ENCODE measurements at places on chromosomes 1 and 21.

- peak; percentile 94 for DNase-seq
Observed at GRCh38 chr1:156104065-156104810, 10.3 kb upstream of the LMNA start.

DNA sequence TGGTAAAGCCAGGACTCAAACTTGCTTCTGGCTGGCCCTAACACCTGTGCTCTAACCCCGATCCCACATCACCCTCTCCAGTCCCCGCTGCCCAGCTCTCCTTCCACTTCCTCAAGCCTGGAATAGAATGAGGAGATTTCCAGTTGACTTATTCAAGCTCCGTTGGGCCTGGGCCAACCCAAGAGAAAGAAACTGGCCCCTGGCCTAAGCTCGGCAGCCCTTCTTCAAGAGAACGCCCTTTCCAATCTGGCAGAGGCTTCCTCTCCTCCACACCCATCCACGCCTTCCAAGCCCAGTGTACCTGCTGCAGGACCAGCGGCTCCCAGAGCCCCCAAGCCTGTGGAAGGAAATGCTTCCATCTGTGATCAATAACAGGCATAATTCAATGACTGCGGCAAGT, 51.9 kb downstream of the LRRN2 start:
- DNase-seq: no peak

DNA sequence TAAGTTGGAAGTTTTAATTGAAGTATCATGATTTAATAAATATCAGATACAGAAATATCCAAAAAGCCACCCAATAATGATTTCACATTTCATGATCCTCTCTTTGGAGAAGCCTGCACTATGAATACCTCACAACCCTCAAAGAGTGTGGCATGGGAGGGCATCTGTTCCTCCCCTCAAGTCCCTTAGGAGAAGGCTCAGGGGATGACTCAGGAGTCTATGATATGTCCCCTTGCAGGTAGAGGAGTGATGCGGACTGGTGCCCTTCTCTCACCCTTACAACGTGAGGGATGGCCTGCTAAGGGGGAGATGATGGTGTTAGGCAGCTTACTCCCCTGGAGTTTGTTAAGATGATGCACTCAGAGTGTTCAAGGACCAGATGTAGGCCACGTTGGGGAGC, 303.3 kb upstream of the DUSP10 start:
- DNase-seq: no peak

DNA sequence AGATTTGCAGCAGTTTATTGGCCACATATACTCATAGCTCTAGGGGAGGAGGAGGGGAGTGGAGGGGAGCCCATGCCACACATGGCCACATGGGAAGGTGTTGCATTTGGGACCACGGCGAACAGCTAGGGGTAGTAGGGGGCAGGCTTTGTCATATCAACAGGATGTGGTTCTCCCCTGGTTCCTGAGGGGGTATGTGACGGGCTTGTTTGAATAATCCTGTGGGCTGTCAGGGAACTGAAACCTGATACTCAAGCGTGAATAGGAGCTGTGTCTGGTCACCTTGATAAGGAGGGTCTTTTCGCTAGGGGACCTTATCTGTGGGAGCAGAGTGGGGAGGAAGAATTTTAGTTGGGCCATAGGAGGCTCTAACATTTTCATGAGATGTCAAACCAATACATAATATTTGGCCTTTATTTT, 264.7 kb downstream of the CTH start:
- no peak for DNase-seq

DNA sequence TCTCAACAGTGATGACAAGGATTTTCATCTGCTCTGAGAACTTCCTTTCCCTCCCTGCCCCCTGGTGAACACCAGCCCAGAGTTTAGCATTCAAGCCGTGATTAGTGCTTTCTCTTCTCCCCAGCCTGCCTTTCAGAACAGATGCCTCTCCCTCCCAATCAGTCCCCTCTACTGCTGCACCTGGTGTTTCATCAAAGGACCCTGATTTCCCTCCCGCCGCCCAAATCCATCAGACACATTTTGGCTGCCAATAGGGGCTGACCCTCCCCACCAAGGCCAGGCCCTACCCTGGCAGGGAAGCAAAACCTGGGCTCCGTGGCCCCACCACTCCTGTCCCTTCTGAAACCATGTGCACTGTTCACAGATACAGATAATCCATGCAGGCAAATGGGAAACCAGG, 34.0 kb upstream of the KLHDC7A start:
- no peak for DNase-seq

DNA sequence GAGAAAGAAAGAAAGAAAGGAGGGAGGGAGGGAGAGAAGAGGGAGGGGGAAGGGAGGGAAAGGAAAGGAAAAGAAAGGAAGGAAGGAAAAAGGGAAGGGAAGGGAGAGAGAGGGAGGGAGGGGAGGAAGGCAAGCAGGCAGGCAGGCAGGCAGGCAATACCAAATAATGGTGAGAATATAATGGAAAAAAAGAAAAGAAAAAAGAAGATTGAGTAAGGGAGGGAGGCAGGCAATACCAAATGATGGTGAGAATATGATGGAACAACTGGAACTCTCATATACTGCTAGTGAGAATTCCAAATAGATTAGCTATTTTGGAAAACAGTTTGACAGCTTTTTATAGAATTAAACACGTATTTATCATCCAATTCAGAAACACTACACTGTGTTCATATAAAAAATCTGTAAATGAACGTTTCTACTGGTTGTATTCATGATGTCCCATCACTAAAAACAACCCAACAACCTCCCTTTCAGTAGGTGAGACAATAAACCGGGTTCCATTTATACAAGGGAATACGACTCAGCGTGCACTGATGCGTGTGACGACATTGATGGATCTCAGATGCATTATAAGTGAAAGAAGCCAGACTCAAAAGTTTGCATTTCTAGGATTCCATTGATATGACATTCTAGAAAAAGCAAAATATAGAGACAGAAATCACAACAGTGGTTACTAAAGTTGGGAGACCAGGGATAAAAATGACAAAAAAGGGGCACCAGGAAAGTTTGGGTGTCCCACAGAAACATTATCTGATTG, 226.4 kb downstream of the DSCAM start:
- no peak for DNase-seq

DNA sequence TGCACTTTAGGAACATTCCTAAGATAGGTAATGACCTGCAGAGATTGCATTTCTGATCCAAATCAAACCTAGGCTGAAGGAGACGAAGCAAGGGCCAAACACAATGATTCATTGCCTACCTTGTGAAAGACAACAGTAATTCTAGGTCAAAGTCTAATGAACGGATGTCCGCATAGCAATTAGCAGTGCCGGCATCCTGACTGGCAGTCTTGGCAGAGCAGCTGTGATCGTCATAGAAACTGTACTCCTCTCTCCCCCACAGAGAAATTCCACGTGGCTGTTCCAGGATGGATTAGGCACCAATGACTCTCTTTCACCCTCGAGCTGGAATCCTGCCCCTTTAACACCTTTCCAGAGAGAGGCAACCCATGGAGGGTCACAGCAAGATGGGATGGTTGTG, 28.9 kb upstream of the VAV3 start:
- DNase-seq: peak; percentile 70

GRCh38 chr1:219422811-219423598, 189.9 kb downstream of the ZC3H11B start:
- peak; percentile 44 for DNase-seq

Data from RPMI7951 (cell line).